Peyer's patch (tissue), 4 donors: ENCODE measurements at places on chromosomes 12 and 14. TPM values are rescaled to one million over a fixed set of nuclear protein-coding genes. Genes with fewer than 3 reads are reported as not detected.

The KRT72 gene
- total RNA-seq = 4.5 TPM

The FGF23 gene
- total RNA-seq = not detected

The C1S gene
- total RNA-seq = 90.9 TPM

The PAH gene
- total RNA-seq = not detected

The SERPINA3 gene
- total RNA-seq = 25.9 TPM

The FZD10 gene
- 1.2 TPM for total RNA-seq
